Brain pericyte (primary cell): ENCODE measurements at places on chromosomes 3 and 15.

DNA sequence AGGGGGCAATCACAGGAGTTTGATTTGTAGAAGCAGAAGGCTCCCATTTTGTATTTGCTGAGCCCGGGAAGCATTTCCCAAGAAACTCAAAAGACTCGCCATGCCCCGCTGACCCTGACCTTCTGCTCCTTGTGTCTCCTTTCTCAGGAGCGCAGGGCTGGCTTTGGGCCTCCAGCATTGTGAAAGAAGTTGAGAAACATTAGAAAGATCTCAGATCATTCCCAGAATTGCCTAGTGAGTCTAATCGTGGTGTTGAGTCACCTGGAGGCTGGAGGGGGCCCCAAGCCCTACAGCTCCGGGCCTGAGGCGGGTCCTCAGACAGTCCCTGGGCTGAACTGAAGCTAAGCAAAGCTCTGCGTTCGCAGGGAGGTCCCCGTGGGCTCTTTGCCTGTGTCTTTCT is 10.9 kb upstream of the PIGZ start:
- DNase-seq: no peak

DNA sequence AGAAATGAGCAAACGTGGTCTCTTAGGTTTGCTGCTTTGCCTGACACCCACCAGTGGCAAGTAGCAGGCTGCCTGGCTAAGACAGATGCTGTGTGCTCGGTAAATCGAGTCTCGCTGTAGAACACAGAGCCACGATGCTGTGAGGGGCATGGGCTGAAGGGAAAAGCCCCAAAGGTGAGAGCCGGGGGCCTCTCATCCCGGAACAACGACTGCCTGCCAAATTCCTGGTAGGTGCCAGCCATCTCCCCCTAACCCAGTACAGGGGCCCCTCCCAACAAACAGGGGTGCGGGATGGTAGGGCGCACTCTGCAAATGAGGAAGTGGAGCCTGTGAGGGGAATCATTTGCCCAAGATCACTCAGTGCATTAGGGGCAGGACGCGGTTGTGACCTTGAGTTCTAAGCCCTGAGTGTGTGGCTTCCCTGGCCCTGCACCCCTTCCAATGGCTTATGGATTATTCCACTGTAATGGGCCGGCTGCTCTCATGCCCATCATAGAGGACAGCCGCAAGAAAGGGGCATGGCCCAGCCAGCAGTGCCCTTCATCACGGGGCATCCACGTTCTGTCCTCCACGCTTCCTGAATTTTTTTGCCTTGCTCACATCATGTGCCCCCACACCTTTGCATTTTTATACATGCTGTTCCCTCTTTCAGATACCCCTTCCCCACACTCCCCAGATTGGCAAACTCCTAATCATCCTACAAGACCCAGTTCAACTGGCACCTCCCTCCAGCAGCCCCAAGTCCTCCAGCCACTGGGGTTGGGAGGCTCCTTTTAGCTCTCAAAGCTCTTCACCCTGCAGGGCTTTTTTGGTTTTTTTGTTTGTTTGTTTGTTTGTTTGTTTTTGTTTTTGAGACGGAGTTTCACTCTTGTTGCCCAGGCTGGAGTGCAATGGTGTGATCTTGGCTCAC is 125.4 kb downstream of the NUP210 start:
- no peak for DNase-seq

- DNase-seq: no peak
Observed at GRCh38 chr15:61685971-61686370, 374.3 kb downstream of the VPS13C start.

GRCh38 chr3:56802378-56802745 is 613 bp upstream of the ARHGEF3 start:
- DNase-seq: no peak

GRCh38 chr3:183427196-183427875 is 1.1 kb downstream of the MCF2L2 start:
- no peak for DNase-seq

- DNase-seq: no peak
Observed at GRCh38 chr3:170531657-170532335, 54.1 kb downstream of the SLC7A14 start.

DNA sequence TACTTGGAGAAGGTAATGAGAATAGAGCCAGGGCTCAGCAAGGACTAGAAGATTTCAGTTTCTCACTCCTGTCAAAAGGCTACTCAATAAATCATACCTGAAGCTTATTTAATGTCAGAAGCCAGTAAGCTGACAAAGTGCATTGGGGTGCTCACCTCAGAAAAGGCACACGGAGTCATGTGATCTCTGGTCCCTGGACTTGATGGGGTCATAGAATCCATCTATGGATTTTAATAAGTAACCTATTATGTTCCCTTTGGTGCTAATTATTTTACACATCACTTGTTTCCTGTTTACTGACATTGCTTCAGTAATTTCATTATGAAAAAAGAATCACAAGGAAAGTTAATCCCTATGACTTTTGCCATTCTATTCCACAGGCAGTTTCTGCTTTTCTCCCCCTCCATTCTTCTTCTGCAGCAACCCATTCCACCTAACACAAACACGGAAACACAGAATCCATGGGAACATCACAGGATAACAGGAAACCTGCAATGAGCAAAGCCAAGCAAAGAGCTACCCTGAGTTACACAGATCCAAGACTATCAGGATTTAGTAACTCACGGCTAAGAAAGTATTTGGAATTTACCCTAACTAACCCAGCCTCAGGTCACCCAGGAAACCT is 159.6 kb downstream of the MEIS2 start:
- DNase-seq: no peak
